ENCODE measurements at places on chromosomes 2 and 18.

GRCh38 chr2:120250640-120251039 lies 2.0 kb upstream of the RALB start:
- no peak for DNase-seq

- DNase-seq = no peak
Observed at GRCh38 chr2:165621086-165621560, 151.6 kb downstream of the CSRNP3 start.

DNA sequence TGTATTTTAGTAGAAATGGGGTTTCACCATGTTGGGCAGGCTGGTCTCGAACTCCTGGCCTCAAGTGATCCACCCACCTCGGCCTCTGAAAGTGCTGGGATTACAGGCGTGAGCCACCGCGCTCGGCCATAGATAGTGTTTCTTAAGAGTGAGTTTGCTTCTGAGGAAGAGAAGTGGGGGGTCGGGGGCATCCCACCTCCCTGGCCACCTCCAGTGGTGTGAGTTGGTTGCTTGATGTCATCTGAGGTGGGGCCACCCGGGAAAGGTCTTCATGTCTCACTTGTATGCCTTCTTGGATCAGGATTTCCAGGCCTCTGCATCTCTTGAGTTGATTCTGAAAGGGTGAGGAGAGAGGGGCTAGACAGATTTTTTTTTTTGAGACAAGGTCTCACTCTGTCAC lies 57.1 kb downstream of the AGAP1 start:
- no peak for DNase-seq

DNA sequence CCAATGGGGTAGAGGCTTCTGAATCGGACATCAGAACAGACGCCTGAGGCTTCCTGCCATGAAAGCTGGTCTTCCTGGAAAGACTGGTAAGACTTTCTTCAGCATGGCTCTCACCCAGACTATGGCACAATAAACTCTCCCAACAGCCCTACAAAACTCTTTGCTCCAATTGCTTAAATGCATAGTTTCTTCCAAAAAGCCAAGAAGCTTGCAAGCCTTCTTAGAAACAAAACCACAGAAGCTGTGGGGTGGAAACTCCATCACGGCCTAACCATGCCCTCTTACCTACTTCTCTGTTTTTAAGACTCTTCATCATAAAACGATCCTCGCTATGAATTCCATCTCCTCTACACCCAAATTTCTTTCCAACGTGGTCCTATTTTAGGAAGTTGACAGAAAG lies 48.2 kb downstream of the PAX8 start:
- no peak for DNase-seq

DNA sequence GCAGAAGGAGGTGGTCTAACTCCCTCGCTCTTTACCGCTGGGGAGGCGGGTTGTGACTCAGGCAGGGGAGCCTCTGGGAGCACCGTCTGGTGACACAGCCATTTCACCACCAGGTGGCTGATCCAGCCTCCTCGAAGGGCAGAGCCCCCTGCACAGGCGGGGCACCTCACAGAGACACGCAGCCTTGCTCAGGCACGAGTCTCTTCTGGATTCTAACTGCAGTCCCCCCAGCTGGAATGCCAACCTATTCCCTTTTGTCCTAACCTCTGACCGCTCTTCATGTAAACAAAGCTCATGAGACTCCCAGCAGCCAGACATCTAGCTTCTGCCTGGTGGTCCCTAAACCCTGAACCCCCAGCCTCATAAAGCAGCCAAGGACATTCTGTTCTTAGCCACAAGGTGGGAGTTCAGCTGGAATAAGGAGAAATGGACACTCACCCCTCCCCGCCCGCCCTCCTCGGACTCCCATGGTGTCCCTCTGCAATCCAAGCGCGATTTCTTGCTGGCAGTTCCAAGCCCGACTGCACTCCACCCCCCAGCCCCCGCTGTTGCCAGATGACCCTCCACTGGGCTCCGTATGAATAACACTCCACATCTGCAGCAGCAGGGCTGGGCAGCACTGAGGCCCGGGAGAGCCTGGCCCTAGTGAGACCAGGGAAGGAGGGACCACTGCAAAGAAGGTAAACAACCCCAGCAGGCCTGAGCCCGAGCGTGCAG lies 84.3 kb downstream of the TNS1 start:
- no peak for DNase-seq

DNA sequence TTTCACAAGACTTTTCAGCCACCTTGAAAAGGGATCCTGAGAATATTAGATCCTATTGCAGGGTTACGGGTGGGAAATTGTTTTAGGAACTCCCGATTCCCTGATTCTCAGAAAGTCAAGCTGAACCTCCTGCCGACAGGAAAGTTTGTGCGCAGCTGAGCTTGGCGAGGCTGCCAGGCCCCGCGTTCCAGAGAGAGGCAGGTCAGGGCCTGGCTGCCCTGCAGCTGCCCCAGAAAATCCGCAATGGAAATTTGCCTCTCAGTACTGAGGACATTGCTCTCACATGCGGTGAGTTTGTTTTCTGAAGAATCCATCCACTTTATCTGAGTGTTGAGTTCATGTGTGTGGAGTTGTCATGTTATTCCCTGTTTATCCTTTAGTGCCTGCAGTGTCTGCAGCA lies 144.2 kb downstream of the RTP5 start:
- no peak for DNase-seq

DNA sequence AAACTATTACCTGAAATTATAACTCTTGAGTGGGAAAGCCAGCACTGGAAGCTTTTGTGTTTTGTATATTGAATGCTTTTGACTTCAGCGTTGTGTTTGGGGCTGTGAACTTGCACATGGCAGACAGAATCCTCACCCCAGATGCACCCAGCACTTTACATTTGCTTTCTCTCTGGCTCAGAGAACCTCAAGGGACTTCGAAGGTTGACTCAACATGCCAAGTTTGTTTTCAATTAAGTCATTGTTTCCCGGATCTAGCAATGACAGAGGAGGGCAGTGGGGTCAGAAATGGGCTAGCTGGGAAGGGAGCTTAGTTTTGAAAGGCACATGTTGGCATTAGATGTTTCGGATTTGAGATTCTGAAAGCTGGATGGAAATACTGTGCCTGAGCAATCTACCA lies 22.4 kb downstream of the TET3 start:
- DNase-seq = no peak

- DNase-seq = no peak
Observed at GRCh38 chr2:64929333-64929732, 59.9 kb upstream of the SLC1A4 start.

- DNase-seq = no peak
Observed at GRCh38 chr2:71813315-71813714, 334.3 kb downstream of the CYP26B1 start.

GRCh38 chr2:175183674-175184073 lies 2.2 kb upstream of the ATP5MC3 start:
- no peak for DNase-seq

Data from stimulated activated CD8-positive, alpha-beta memory T cell treated with anti-CD3 and anti-CD28 coated beads, Interleukin-4, amount 100 ng/mL, for 24 hours (primary cell).